COR-L47 (cell line): ENCODE measurements at places on chromosomes 3 and 15.
A peak's percentile ranks its signal among the peaks of the same experiment; 100 is the strongest.

DNA sequence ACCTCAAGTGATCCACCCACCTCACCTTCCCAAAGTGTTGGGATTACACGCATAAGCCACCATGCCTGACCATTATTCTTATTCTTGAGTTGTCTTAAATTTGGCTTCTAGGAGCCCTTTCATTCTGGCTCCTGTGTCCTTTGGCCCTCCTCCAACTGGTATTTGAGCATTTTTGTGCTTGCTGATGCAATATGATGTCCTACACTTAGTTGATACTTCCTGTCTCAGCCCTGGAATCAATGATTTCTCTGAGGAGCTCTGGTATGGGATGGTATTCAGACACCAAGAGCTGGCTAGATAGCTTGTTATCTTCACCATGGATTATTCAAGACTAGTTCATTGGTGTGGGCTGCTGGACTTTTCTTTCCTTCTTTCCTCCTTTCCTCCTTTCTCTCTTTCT lies 25.4 kb downstream of the ZNF621 start:
- no peak for DNase-seq

DNA sequence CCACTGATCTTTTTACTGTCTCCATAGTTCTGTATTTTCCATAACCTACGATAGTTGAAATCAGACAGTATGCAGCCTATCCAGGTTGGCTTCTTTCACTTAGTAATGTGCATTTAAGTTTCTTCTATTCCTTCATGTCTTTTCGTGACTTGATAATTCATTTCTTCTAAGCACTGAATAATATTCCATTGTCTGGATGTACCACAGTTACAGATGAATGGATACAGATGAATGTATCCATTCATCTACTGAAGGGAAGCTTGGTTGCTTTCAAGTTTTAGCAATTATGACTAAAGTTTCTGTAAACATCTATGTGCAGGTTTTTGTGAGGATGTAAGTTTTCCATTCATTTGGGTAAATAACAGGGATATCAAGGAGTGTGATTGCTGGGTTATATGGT lies 124.8 kb downstream of the NSUN3 start:
- no peak for DNase-seq

DNA sequence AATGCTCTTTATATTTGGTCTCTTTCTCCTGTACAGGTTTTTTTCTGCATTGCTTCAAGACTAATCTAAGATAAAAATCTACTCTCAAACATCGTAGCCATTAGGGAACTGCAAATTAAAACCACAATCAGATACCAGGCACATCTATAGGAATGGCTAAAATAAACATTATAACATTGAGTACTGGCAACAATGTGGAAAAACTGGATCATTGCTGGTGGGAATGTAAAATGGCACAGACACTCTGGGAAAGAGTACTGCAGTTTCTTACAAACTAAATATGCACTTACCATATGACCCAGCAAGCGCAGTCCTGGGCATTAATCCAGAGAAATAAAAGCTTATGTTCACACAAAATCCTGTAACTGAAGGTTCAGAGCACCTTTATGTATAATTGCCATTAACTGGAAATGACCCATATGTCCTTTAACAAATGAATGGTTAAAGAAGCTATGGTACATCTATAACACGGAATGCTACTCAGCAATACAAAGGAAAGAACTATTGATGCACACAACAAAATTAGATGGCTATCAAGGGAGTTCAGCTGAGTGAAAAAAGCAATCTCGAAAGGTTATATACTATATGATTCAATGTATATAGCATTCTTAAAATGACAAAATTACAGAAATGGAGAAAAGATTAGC lies 6.3 kb downstream of the ABCC5 start:
- DNase-seq, result no peak

- no peak for DNase-seq
Observed at GRCh38 chr3:151900884-151901643, 27.6 kb downstream of the SUCNR1 start.

DNA sequence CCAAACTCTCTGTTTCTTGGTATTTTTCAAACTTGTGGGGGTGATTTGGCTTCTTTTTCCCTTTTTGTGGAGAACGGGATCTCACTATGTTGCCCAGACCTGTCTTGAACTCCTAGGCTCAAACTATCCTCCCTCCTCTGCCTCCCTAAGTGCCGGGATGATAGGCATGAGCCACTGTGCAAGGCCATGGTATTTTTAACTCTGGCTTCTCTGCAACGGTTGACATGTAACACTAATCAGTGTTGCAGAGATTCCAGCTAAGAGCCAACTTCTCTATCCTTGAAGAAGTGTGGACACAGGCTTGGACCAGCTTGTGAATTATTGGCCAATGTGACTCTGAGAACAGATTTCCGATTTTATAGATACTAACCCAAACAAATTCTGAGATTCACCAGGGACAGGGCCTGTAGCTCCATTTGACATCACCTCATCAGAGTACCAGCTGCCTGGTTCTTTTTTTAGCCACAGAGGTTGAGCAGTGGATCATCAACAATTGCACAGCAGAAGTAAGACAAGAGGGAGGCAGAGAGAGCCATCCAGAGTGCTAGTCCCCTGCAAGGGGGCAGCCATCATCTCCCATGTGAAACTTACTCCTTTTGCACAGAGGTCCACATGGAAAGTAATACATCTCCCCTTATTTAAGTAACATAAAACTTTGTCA lies 98.1 kb upstream of the SYNPR start:
- no peak for DNase-seq

DNA sequence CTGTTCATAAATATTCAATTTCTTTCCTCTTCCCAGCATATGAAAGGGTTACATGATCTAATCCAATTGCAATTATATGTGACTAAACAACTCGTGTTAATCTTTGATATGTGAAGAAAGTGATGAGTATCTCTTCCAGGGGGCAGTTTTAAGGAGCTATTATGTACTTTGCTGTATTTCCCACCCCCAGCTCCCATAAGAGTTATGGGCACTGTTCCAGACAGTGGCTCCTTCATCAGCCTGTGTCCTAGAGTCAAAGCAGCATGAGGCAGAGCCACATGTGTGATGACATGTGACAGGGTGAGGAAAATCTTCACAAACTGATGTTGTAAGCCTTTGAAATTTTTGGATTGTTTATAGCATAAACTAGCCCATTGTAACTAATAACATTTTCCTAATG lies 315.4 kb downstream of the DIPK2A start:
- DNase-seq, result peak; percentile 6

DNA sequence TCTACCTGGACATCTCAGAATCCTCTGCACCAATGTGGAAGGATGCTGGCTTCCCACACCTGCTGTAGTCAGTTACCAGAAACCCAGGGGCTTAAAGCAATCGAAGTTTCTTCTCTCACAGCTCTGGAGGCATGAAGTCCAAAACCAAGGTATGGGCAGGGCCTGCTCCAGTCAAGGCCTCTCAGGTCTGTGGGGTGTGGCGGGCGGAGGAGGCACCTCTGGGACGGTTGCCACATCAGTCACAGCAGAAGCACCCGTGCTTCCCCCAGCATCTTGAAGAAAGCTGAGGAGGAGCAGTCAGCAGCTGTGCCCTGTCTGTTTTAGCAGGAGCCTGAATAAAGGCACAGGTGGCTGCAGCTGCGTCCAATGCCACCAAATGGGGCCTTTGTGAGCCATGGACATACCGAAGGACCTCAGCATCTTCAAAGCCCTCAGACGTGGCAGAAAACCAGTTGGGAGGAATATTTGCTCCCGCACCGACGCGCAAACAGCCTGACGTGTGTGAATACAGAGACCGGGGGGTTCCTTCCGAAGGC lies 68.9 kb downstream of the TFRC start:
- no peak for DNase-seq

DNA sequence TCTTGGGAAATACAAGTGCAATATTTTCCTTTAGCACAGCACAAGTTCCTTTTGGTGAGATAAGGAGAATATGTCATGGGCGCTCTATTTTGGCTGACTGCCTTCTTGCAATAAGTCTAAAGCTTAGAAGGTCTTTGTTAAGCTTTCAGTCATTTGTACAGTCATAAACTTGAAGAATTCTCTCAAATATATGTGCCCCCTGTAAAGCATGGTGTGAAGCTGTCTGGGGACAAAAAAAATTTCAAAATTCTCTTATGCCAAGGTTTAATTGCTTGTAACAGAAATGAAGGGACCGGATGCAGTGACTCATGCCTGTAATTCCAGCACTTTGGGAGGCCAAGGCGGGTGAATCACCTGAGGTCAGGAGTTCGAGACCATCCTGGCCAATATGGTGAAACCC lies 21.7 kb upstream of the ARID3B start:
- no peak for DNase-seq

DNA sequence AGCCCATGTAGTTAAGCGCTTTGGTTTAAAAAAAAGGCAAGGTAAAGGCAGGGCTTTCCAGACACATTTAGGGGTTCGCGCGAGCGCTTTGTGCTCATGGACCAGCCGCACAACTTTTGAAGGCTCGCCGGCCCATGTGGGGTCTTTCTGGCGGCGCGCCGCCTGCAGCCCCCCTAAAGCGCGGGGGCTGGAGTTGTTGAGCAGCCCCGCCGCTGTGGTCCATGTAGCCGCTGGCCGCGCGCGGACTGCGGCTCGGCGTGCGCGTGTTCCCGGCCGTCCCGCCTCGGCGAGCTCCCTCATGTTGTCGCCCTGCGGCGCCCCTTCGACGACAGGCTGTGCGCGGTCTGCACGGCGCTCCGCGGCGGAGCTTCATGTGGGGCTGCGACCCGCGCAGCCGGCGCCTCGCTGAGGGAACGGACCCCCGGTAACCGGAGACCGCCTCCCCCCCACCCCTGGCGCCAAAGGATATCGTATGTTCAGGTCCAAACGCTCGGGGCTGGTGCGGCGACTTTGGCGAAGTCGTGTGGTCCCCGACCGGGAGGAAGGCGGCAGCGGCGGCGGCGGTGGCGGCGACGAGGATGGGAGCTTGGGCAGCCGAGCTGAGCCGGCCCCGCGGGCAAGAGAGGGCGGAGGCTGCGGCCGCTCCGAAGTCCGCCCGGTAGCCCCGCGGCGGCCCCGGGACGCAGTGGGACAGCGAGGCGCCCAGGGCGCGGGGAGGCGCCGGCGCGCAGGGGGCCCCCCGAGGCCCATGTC lies 927 bp downstream of the SMAD6 start:
- DNase-seq, result no peak

DNA sequence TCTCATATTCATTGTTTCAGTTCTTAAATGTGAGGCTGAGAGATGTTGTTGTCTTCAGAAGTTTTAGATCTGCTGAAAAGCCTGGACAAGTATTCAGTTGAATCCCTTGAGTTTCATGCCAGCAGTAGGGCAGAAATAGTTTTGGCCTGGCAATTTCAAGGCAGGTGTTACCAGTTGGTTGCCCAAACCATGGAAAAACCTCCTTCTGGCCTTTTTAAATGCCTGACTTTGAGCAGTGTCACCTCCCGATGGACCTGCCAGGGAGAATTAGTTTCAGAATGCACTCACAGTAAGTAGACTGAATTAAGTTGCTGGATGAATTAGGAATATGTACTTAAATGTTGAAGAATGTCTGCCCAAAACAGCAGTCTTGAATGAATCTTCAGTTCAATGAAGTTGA lies 383.1 kb downstream of the KCNH8 start:
- no peak for DNase-seq

GRCh38 chr3:75101329-75102147 lies 487.1 kb upstream of the CNTN3 start:
- DNase-seq, result no peak
